ENCODE measurements at places on chromosomes 1 and 21. TPM values are rescaled to one million over a fixed set of nuclear protein-coding genes. Genes with fewer than 3 reads are reported as not detected.

- H3K27me3 ChIP-seq, result no peaks in the 10 kb centered on the region
- H3K4me3 ChIP-seq, result no peak overlapping the region
Measured at GRCh38 chr1:11813021-11813420, 7.0 kb downstream of the CLCN6 start.

The KCNA10 gene
- total RNA-seq, result not detected

GRCh38 chr21:39181205-39181818 is 1.9 kb downstream of the PSMG1 start:
- H3K27ac ChIP-seq, result no peak overlapping the region
- peaks cover 6% of the 10 kb centered on the region for H3K4me1 ChIP-seq
- H3K36me3 ChIP-seq, result no peaks in the 10 kb centered on the region
- H3K4me3 ChIP-seq, result no peak overlapping the region

- no peak for DNase-seq
- H3K4me3 ChIP-seq, result no peak overlapping the region
Measured at GRCh38 chr1:96997717-96998116, 276.1 kb downstream of the PTBP2 start.

DNA sequence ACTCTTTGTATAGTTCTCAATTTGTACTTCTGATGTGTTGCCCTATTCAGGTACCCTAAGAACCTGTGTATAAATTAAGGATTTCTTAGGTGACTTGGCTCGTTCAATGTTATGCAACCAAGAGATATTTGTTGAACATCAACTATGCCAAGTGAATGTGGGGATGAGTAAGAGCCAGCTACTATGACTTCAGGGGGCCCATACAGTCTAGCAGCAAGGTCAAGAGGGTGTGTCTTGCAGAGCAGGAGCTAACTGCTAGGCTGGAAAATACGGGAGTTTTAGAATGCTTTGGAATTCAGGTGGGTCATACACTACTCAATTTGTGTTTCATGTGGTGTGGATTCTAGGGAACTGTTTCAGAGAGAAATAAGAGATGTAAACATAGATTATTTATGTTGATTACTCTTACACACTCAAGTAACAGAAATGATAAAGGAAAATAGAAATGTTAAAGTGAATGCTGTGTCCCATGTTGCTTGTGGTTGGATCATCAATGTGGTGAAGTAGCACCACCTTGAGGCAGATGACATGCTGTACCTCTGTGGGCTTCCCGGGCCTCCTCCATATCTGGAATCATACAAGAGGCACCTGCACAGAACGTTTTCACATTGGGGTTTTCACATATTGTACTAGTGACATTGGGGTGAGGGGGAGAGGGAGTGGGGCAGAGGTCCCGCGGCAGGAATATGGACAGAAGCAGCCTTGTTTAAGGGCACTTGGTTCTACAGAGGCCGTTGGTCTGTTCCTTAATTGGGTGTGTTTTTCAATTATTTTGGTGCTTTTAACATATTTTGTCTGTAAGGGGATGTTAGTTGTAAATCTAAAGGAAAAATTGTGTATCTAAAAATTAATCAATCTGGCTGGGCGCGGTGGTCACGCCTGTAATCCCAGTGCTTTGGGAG is 12.4 kb downstream of the ARPC5 start:
- DNase-seq, result no peak
- H3K4me3 ChIP-seq, result no peak overlapping the region
- no peak overlapping the region for H3K27ac ChIP-seq
- H3K4me1 ChIP-seq, result no peaks in the 10 kb centered on the region

DNA sequence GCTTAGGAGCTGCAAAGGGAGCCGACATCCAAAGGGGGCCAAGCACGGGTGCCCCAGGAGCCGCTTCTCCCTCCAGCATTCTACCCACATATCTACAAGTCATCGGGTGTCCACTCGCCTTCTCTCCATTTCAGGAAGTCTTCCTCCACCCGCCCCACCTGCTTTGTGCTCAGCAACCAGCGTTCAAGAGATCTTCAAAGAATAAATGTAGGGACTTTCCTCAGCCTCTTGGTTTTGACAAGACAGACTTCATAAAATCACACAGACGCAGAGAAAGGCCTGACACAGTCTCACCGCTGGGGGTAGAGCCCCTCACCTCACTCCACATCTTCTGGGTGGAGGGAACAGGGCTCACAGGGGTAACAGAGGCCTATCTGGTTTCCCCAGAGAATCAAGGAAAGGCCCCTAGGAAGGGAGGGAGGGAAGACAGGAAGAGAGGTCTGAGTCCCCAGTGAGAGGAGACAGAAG is 49.5 kb downstream of the SSBP3 start:
- H3K4me1 ChIP-seq, result no peaks in the 10 kb centered on the region
- H3K36me3 ChIP-seq, result peaks cover 9% of the 10 kb centered on the region
- H3K27ac ChIP-seq, result no peak overlapping the region
- no peaks in the 10 kb centered on the region for H3K27me3 ChIP-seq
- no peak overlapping the region for H3K4me3 ChIP-seq

The MT1HL1 gene
- total RNA-seq, result not detected

- H3K4me3 ChIP-seq, result no peak overlapping the region
- H3K27me3 ChIP-seq, result no peaks in the 10 kb centered on the region
- H3K36me3 ChIP-seq, result no peaks in the 10 kb centered on the region
- DNase-seq, result no peak
- H3K27ac ChIP-seq, result no peak overlapping the region
Measured at GRCh38 chr21:40635391-40635790, 211.6 kb downstream of the DSCAM start.
